ENCODE measurements at places on chromosomes 1 and 21.

GRCh38 chr1:184533915-184534314 is 147.1 kb downstream of the C1orf21 start:
- DNase-seq: no peak

DNA sequence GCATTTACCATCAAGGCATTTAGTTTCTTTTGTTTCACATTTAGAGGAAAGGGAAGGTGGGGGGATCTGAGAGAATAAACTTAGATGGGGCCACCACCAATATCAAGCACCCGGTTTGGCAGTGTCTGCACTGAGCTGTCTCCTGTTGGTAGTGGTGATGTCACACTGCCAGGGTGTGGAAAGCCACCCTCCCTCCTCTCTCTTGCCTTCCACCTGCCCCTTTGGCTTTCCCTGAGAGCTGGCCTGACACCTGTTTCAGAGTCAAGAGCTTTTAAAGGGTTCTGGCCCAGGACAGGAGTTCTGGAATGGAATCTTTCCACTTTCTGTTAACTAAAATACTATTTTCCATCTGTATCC is 13.4 kb downstream of the ATF3 start:
- no peak for DNase-seq

DNA sequence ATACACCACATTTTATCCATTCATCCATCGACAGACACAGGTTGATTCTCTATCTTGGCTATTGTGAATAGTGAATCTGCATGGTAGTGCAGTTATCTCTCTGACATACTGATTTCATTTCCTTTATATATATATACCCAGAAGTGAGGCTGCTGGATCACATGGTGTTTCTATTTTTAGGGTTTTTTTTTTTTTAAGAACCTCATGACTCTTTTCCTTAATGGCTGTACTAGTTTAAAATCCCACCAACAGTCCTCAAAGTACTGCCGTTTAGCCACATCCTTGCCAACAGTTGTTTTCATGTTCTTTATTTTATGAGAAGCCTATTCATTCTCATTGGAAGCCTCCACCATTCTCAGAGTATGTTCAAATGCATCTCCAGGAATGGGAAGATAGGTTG is 258.7 kb upstream of the SNX7 start:
- no peak for DNase-seq

DNA sequence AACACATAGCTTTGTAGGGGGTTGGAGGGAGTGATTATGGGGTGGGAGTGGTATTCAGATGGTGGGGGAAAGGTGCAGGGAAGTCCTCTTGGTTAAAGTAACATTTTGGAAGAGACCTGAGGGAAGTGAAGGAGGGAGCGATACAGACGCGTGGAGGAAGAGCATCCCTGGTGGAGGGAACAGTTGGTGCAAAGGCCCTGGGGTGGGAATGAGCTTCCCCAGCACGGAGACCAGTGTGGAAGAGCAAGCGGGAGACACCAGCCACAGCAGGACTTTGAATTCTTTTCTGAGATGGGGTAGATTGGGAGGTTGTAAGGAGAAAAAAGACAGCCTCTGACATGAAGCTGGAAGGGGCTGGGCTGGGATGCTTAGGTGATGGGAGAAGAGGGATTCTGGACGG is 23.5 kb downstream of the DHRS3 start:
- DNase-seq: no peak

DNA sequence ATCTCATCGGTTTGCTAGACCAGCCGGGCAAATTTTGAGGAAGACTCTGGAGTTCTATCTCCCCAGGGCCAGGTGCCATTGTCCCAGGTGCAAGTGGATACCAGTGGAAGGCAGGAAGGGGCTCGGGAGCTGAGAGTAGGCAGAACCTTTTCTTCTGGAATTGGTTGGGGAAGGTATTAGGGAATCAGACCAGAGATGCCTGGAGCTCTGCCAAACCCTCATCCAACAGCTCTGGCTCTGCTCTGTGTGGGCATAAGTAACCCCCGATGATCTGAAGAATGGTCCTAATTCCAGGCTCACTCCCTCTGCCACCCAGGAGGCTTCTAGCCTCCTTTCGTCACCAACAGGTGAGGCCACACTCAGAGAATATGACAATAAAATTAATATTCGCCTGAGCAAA is 69.9 kb downstream of the PGBD5 start:
- DNase-seq: no peak

- no peak for DNase-seq
Observed at GRCh38 chr1:242811092-242811840, 286.8 kb upstream of the PLD5 start.

GRCh38 chr1:158999316-159000069 is 10.2 kb upstream of the IFI16 start:
- peak; percentile 59 for DNase-seq
